ENCODE measurements at places on chromosomes 11 and 22. TPM values are rescaled to one million over a fixed set of nuclear protein-coding genes. Genes with fewer than 3 reads are reported as not detected.

GRCh38 chr11:72373163-72373562, 61.2 kb downstream of the CLPB start:
- no peaks in the 10 kb centered on the region for H3K27me3 ChIP-seq
- H3K27ac ChIP-seq, result no peak overlapping the region
- H3K36me3 ChIP-seq, result no peaks in the 10 kb centered on the region
- DNase-seq, result no peak
- no peak overlapping the region for H3K4me3 ChIP-seq
- H3K4me1 ChIP-seq, result no peaks in the 10 kb centered on the region

DNA sequence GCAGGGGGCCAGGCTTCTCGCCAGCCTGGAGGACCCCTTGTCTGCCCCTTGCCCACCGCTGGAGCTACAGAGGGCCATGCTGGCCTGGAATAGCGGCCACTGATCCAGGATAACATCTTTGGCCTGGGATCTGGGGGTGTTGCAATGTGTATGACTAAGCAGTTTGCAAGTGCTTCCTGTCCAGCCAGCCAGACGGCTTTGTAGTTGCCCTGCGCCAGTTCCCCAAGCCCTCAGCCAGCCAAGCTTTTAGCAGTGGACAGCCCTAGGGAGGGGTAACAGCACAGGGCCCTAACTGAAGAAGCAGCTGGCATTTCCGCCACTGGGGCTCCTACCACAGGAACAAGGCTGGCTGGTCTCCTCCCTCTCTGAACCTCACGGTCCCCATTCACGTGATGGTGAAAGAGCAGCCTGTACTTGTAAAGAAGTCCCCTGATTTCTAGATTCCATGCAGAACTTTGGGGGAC, 32.1 kb downstream of the UQCR10 start:
- no peaks in the 10 kb centered on the region for H3K27me3 ChIP-seq
- no peak overlapping the region for H3K4me3 ChIP-seq
- peaks cover under 1% of the 10 kb centered on the region for H3K36me3 ChIP-seq
- H3K4me1 ChIP-seq, result peaks cover 48% of the 10 kb centered on the region
- peak overlapping the region; percentile 69 for H3K27ac ChIP-seq

GRCh38 chr22:27772081-27772983, 29.2 kb downstream of the MN1 start:
- H3K36me3 ChIP-seq, result no peaks in the 10 kb centered on the region
- H3K4me3 ChIP-seq, result no peak overlapping the region
- no peaks in the 10 kb centered on the region for H3K27me3 ChIP-seq
- H3K27ac ChIP-seq, result no peak overlapping the region
- no peaks in the 10 kb centered on the region for H3K4me1 ChIP-seq
- no peak for DNase-seq

DNA sequence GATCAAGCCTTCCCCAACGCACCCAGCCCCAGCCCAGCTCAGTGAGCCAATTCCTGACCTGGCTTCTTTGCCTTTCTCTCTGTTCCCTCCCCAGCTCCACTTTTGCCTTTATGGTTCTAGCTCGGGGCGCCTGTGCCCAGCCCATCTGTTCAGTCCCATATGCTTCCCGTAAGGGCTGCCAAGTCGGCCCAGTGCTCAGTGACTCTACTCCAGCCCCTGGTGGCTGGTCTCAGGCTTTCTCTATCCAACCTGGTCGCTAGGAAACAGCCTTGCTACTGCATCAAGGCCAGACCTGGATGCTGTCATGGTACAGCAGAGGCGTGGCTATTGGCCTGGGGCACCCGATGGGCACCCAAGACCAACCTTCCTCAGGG, 178.0 kb downstream of the DSCAML1 start:
- DNase-seq, result peak; percentile 32
- H3K36me3 ChIP-seq, result no peaks in the 10 kb centered on the region
- H3K4me3 ChIP-seq, result no peak overlapping the region
- no peak overlapping the region for H3K27ac ChIP-seq
- no peaks in the 10 kb centered on the region for H3K27me3 ChIP-seq

GRCh38 chr11:131737357-131737756, 366.9 kb downstream of the NTM start:
- H3K36me3 ChIP-seq, result no peaks in the 10 kb centered on the region
- no peaks in the 10 kb centered on the region for H3K27me3 ChIP-seq
- H3K4me3 ChIP-seq, result no peak overlapping the region

DNA sequence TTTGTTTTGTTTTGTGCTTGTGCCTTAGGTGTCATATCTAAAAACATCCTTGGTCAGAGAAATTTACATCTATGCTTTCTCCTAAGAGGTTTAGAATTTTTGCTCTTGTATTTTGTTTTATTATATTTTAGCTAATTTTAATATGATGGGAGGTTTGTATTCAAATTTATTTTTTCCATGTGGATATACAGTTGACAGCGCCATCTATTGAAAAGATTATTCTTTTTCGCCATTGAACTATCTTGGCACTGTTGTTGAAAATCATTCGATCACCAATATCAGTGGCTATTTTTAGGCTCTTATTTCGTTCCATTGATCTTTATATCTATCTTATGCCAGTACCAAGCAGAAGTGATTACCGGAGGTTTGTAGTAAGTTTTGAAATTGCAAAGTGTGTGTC, 510.3 kb downstream of the BRD1 start:
- no peak overlapping the region for H3K27ac ChIP-seq
- H3K4me1 ChIP-seq, result no peaks in the 10 kb centered on the region
- no peak for DNase-seq
- no peaks in the 10 kb centered on the region for H3K36me3 ChIP-seq

DNA sequence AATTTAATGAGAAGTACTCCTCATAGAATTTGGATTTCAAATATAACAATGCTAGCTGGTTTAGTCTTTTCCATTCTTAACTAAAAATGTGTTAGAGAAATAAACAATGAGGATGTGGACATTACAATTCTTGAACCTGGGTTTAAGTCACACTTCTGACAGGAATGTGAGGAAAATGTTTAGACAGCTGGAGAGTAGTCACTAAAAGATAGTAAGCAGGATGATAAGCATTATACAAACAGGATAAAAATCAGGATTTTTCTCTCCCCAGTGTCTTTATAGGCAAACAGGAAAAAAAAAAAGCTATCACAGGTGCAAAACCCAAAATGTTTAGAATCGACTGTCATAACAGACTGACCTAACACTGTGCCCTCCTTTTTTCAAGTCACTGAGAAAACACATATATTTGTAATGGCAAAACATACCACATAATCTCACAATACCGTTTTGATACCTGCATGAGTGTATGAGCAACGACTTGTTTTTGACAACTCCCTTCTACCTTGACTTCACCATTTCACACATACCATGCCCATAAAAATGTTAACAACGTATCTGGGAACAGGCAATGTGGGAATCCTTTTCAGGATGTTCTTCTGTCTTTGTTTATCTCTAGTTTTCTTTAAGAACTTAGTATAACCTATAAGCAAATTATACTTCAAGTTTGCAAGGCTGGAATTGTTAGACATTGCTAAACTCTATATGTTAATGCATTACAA, 242.0 kb downstream of the SBF2 start:
- H3K27me3 ChIP-seq, result no peaks in the 10 kb centered on the region
- H3K27ac ChIP-seq, result no peak overlapping the region
- H3K4me1 ChIP-seq, result no peaks in the 10 kb centered on the region
- no peak overlapping the region for H3K4me3 ChIP-seq
- H3K36me3 ChIP-seq, result no peaks in the 10 kb centered on the region

DNA sequence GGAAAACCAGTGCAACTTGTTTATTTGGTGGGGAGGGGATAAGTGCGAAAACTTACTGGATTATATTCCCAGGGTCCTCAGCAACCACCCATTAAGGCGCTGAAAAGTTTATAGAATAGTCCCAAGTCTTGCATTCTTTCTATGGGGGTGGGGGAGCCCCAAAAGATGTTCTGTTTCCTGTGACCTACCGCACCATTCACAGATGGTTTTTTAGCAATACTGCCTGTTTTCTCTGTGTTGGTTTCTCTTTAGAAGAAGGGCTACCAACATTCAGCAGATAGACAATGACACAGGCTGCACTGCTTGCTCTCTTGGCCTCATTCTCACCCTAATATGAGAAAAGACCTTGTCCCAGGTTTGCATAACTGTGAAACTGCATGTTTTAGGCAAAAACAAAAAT, 86.5 kb downstream of the FAM76B start:
- H3K4me1 ChIP-seq, result peaks cover 14% of the 10 kb centered on the region
- H3K27me3 ChIP-seq, result no peaks in the 10 kb centered on the region
- no peak for DNase-seq
- no peak overlapping the region for H3K4me3 ChIP-seq
- no peaks in the 10 kb centered on the region for H3K36me3 ChIP-seq
- no peak overlapping the region for H3K27ac ChIP-seq

GRCh38 chr22:49540913-49541692, 286.6 kb downstream of the BRD1 start:
- H3K36me3 ChIP-seq, result no peaks in the 10 kb centered on the region
- H3K4me1 ChIP-seq, result no peaks in the 10 kb centered on the region
- no peak overlapping the region for H3K4me3 ChIP-seq
- no peak overlapping the region for H3K27ac ChIP-seq

- H3K4me1 ChIP-seq, result no peaks in the 10 kb centered on the region
- H3K27ac ChIP-seq, result no peak overlapping the region
- no peaks in the 10 kb centered on the region for H3K36me3 ChIP-seq
- DNase-seq, result no peak
These were observed 41.2 kb upstream of the JAM3 start for GRCh38 chr11:134027671-134028070.

DNA sequence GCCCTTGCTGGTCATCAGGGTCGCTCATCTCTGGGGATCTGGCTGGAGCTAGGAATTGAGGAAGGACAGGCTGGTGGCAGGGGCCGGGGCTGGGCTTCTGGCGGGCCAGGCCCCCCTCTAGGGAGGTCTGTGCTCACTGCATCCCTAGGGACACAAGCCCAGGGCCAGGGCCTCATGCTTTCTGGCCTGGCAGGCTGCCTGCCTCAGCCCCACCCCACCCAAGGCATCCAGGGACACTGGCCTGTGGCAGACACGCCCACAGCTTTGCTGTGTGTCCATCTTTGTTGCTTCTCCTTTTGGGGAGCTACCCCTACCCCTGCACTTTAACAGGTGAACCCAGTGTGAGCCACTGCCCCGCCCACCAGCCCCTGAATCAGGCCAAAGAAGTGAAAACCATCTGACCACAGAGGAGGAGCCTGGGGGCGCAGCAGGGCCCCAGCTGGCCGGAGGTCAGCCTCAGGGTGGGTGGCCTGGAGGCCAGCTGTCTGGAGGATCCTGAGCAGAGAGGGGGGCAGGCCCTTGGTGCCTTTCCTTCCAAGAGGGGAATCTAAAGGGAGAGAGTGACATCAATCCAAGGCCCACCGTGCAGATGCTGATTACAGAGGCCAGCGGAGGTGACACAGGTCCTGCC, 26.8 kb upstream of the CELSR1 start:
- H3K36me3 ChIP-seq, result no peaks in the 10 kb centered on the region
- H3K27me3 ChIP-seq, result no peaks in the 10 kb centered on the region
- H3K4me3 ChIP-seq, result no peak overlapping the region
- no peak for DNase-seq
- peak overlapping the region; percentile 73 for H3K27ac ChIP-seq

- H3K4me1 ChIP-seq, result no peaks in the 10 kb centered on the region
- H3K4me3 ChIP-seq, result no peak overlapping the region
- peaks cover 10% of the 10 kb centered on the region for H3K36me3 ChIP-seq
These were observed 23.8 kb downstream of the CAPRIN1 start for GRCh38 chr11:34075178-34075820.

- no peaks in the 10 kb centered on the region for H3K27me3 ChIP-seq
- no peak for DNase-seq
- H3K36me3 ChIP-seq, result no peaks in the 10 kb centered on the region
- peaks cover 39% of the 10 kb centered on the region for H3K4me1 ChIP-seq
These were observed 2.2 kb downstream of the PLAAT5 start for GRCh38 chr11:63488789-63489188.

- H3K36me3 ChIP-seq, result no peaks in the 10 kb centered on the region
- peak overlapping the region; percentile 82 for H3K27ac ChIP-seq
- DNase-seq, result peak; percentile 74
- peaks cover 42% of the 10 kb centered on the region for H3K4me1 ChIP-seq
- no peaks in the 10 kb centered on the region for H3K27me3 ChIP-seq
- no peak overlapping the region for H3K4me3 ChIP-seq
These were observed 455.8 kb downstream of the MIAT start for GRCh38 chr22:27113211-27113635.

- no peaks in the 10 kb centered on the region for H3K4me1 ChIP-seq
- H3K27me3 ChIP-seq, result no peaks in the 10 kb centered on the region
- H3K36me3 ChIP-seq, result no peaks in the 10 kb centered on the region
- no peak overlapping the region for H3K27ac ChIP-seq
- no peak overlapping the region for H3K4me3 ChIP-seq
These were observed 333.9 kb downstream of the CTTN start for GRCh38 chr11:70732023-70732880.

- peaks cover 6% of the 10 kb centered on the region for H3K36me3 ChIP-seq
- H3K4me3 ChIP-seq, result no peak overlapping the region
- H3K27me3 ChIP-seq, result no peaks in the 10 kb centered on the region
- DNase-seq, result no peak
These were observed 121.8 kb downstream of the ETS1 start for GRCh38 chr11:128465531-128465930.

DNA sequence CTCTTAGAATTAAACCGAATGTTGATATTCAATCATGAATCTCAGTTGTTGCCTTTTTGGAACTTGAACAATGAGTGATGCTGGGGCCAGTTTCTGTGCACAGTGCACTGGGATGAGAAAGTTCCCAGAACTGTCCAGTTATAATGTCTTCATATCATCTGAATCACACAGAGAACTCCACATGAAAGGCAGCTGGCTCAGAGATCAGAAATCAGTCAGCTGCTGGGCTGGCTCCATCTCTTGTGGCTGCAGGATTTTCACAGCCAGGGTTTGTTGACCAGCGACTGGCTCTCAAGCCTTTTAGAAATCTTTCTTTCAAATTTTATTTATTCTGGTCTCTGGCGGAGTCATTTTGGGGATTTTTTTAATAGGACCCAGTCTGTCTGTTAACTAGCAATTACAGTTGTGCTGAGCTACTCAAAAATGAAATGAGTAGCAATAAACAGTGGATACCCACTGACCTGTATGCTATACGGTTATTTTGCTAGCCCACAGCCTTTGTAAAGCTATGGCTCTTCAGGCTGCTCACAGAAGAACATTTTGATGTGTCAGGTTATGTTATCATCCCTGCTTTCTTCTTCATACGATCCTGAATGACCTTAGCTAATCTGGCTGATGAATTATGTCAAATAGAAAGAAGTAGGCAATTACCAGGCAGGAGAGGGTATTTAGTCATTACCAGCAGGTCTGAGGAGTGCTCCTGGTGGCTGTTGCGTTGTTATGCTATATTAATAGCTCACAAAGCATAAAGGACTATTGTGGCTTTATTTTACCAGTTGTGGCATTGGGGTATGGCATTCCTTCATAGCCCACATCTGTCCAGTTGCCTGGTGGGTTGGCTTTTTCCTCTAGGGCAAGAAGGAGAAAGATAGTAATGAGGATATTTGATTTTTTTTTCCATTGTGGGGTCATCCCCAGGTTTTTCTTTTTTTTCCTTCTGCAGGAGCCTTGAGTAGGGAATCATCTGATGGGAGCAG, 3.6 kb downstream of the FAT3 start:
- no peaks in the 10 kb centered on the region for H3K27me3 ChIP-seq
- no peak overlapping the region for H3K4me3 ChIP-seq
- H3K4me1 ChIP-seq, result peaks cover 32% of the 10 kb centered on the region
- H3K27ac ChIP-seq, result no peak overlapping the region
- DNase-seq, result no peak
- no peaks in the 10 kb centered on the region for H3K36me3 ChIP-seq

OR9G4 gene
- total RNA-seq, result not detected

DBX1 gene
- not detected for total RNA-seq

NCF4 gene
- total RNA-seq, result 5.9 TPM

DMC1 gene
- total RNA-seq, result not detected

KRTAP5-2 gene
- total RNA-seq, result not detected

BUD13 gene
- 15.8 TPM for total RNA-seq

PIH1D2 gene
- total RNA-seq, result 1.3 TPM

MEI1 gene
- not detected for total RNA-seq

ANO9 gene
- 26.4 TPM for total RNA-seq

OSBP gene
- 28.5 TPM for total RNA-seq

APLNR gene
- total RNA-seq, result 0.66 TPM

CRYBB2 gene
- not detected for total RNA-seq

P2RY2 gene
- total RNA-seq, result 2.0 TPM
